Breast epithelium (tissue), 4 donors: ENCODE measurements at places on chromosomes 11 and 22. TPM values are rescaled to one million over a fixed set of nuclear protein-coding genes. Genes with fewer than 3 reads are reported as not detected.

Gene CSF2RB
- total RNA-seq, result 3.3 TPM

Gene OR52I2
- total RNA-seq, result not detected

Gene CARNS1
- total RNA-seq, result 0.66 TPM

Gene SHISA8
- not detected for total RNA-seq

Gene TEF
- 8.8 TPM for total RNA-seq

Gene GUCY1A2
- 5.3 TPM for total RNA-seq

Gene KCNK4
- total RNA-seq, result not detected

Gene TLCD5
- total RNA-seq, result 8.2 TPM

Gene ZDHHC13
- 22.0 TPM for total RNA-seq

Gene CCDC86
- total RNA-seq, result 19.5 TPM

Gene DDX25
- total RNA-seq, result not detected

Gene HSCB
- total RNA-seq, result 25.3 TPM
